ENCODE measurements at places on chromosomes 7 and 10.

DNA sequence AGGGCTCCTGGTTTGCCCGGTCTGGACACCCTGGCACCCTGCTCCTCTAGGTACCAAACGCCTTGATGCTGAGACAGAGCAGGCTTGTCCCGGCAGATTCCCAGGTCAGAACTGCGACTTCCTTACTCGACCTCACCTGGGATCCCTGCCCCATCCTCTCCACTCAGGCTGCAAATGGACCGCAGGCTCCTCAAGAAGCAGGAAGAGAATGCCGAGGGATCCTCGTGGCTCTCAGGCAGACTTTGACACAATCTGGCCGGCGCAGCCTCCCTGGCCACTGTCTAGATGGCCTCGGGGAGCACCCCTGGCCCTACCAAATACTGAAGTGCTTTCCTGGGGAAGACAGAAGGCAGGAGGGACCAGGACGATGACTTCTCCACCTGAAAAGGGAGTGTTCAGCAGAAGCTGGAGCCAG lies 421 bp upstream of the NODAL start:
- DNase-seq: no peak

GRCh38 chr7:112238330-112238729 lies 31.8 kb downstream of the ZNF277 start:
- no peak for DNase-seq

DNA sequence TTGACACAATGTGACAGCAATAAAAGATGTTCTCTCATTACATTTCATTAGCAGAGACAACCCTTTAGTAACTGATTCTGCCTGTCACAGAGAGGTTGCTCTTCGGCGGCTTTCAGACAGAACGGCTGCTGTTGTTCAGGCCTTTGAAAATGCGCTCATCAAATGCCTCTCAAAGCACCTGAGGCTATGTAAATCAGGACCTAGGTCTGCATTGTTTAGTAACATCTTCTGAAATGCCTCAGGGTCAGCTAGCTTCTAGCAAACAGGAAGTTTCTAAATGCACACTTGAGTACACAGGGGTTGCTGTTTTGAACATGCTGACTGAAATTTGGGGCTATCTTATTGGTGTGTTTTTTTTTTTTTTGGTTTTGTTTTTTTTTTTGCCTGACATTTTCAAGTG lies 143.3 kb upstream of the DKK1 start:
- no peak for DNase-seq

DNA sequence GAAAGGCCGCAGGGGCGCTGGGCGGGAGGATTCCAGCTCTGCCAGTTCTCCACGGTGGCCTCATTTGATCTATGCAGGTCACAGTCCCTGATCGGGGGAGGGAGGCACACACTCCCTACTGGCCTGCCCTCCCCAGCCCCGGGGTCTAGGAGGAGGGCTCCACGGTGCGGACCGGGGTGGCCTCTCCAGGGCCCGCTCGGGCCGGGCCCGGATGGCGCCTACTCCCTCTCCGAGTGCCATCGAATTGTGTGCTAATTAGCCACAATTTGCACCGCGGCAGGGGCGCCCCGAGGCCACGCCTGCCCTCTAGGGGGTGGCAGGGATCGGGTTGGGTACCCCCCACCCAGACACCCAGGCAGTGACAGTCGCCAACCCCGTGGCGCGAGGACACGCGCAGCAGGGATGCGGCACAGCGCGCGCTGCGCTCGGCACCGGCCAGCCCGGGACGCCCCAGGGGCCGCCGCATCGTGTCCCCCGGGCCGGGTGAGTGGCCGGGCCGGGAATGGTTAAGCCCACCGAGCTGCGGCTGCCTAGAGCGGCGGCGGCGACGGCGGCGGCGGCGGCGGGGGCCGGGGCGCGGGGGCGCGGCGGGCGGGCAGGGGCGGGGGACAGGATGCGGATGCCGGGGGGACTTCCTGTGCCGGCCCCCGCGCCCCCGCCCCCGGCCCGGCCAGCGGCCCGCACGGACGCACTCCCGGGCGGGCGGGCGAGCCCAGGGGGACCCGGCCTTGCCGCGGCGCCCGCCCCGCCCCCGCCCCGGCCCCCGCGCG lies at the start of gene ZNF853:
TSS of gene ZNF853 (plus strand) at position 658 of the 770 bp plus-strand sequence. CDS start 565 bp downstream, outside the sequence.
- no peak for DNase-seq

GRCh38 chr10:101859530-101859929 lies 15.9 kb upstream of the KCNIP2 start:
- DNase-seq: no peak

GRCh38 chr7:48933549-48934085 lies 9.3 kb downstream of the CDC14C start:
- DNase-seq: no peak

GRCh38 chr7:20032741-20033140 lies 184.4 kb downstream of the MACC1 start:
- DNase-seq: no peak

GRCh38 chr7:26900251-26900650 lies 35.9 kb upstream of the SKAP2 start:
- DNase-seq: no peak

- DNase-seq: no peak
Measured at GRCh38 chr7:84117304-84117703, 77.3 kb downstream of the SEMA3A start.

DNA sequence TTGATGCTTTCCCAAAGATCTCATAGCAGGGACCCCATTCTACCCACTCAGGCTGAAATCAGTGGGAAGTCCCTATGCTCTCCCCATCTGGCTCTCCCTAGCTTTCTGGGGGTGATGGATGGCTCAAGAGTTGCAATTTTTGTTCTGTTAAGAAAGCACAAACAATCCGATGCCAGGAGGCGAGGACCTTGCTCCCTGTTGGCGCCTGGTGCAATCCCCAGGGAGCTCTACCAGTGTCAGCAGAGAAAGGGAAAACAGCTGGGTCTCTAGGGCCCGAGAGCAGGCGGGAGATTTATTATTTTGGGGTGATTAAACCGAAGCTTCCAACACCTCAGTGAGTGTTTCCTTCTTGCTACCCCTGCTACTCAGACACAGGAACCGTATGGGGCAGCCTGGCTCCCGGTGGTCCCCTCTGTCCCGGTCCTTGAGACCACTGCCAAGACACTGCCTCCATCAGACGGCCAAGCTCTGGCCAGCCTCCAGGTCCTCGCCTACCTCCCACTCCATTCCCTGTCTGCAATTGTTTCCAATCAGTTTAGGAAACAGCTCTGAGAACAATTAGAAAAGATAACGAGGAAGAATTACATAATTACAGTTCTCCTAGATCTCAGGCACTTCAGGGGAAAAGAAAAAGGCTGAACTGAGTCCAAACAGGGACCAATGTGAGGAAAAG lies 147.9 kb downstream of the PLXNA4 start:
- no peak for DNase-seq

DNA sequence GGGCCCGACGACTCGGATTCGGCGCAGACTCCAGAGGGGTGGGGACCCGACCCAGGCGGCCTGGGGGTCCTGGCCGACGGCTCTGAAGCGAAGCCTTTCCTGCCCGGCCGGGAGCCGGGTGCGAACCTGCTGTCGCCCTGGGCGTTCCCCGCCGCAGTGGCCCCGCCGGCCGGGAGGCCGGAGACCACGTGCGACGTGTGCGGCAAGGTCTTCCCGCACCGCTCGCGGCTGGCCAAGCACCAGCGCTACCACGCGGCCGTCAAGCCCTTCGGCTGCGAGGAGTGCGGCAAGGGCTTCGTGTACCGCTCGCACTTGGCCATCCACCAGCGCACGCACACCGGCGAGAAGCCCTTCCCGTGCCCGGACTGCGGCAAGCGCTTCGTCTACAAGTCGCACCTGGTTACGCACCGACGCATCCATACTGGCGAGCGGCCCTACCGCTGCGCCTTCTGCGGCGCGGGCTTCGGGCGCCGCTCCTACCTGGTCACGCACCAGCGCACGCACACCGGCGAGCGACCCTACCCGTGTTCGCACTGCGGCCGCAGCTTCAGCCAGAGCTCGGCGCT lies 15.4 kb downstream of the ZNF316 start:
- DNase-seq: no peak

GRCh38 chr10:104197364-104197763 lies 34.8 kb downstream of the CFAP43 start:
- no peak for DNase-seq

GRCh38 chr10:26911811-26912461 lies 51.2 kb upstream of the ABI1 start:
- no peak for DNase-seq

- DNase-seq: no peak
Measured at GRCh38 chr10:119461380-119461779, 81.1 kb downstream of the RGS10 start.

DNA sequence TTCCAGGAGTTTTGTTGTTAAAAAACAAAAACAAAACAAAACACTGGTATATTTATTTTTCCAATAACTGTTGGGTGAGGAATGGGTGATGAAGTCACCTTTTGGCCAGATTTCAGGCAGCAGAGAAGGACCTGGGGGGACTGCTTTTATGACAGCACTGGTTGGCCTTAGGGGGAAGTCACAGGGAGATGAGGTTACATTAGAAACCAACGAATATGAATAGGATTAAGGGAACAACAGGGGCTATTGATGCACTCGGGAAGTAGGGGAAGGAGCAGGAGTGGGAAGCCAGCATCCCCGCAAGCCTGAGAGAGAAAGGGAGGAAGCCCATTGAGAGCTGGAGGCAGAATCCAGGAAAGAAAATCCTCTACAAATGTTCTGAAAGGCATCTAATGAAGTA lies 958.4 kb downstream of the TYW1 start:
- no peak for DNase-seq

GRCh38 chr7:24786306-24786705 lies 29.0 kb upstream of the GSDME start:
- no peak for DNase-seq

DNA sequence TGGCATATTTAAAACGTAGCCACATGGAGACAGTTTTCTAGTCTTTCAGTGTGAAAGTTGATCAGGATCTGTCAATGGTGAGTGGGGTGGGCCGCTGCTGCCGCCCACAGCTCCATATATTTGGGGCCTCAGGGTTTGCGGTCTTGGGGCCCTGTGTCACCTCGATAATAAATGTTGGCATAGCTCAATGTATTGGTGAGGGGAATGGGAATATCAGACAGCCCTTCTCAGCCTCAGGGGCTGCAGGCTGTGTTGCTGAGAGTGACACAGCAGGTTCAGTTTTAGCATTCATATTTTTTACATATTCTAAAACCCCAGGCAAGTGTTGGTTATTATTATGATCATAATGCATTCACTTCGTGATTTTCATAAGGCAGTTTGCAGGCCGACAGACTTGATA lies 5.3 kb downstream of the CDH23 start:
- no peak for DNase-seq

DNA sequence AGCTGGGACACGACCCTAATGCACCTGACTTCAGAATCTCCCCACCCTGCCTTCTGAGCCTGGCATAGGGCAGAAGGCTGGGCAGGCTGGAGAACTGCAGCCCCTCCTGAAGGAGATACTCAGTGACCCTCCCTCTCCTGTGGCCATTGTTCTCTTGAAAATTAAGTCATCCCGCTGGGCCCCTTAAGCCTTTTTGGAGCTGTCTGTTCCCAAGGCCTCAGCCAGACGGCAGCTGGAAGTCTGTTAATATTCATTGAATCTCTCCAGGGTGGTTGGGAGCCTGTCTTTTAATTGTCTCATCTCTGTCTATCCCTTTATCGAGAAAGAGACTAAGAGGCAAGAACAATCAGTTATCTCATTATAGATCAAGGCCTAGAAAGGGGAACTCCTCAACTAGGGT lies 118.1 kb upstream of the PCBD1 start:
- no peak for DNase-seq

GRCh38 chr10:70816220-70816894 lies 609 bp downstream of the SGPL1 start:
- peak; percentile 37 for DNase-seq

- DNase-seq: no peak
Measured at GRCh38 chr10:101959346-101959916, 96.5 kb downstream of the ARMH3 start.

DNA sequence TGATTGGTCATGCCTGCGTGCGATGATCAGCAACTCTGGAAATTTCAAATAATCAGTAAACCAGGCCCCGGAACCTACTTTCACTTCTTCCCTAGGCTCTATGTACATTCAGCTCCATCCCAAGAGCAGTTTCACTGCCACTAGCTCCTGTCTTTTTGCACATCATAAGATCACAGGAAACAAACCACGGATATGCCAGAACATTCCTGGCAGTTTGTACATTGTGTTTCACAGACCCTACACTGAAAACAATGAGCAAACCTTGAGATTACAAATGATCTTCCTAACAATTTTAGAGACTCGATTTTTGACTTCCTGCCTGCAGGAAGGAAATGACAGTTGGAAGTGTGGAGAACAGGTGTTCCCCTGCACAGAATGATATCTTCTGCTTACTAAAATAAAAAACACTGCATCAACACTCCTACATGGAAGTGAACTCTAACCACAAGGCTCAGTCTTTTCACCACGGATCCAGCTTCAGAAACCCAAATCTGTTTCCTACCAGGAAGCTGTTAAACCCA lies 7.6 kb upstream of the TMEM236 start:
- no peak for DNase-seq

DNA sequence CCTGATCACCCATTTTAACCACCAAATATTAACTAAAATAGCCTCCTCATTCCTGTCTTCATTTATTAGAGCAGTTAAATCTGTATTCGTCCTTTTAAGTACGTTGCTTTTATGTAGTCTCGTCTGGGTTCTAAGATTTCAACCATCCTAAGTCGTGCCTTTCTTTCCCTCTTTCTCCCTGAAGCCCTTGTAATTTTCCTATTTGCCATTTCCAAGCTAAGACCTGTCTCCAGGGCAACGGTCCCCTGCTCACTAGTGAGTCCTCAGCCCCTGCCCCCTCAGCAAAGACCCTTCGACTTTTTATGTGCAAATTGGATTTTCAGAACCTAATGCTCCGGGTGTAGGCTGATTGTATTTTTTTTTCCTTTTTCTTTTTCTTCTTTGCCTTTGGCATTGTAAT lies 16.1 kb upstream of the MEST start:
- no peak for DNase-seq

- no peak for DNase-seq
Measured at GRCh38 chr7:146528581-146528980, 412.0 kb downstream of the CNTNAP2 start.

GRCh38 chr7:1889556-1890181 lies 219.6 kb downstream of the ELFN1 start:
- no peak for DNase-seq

DNA sequence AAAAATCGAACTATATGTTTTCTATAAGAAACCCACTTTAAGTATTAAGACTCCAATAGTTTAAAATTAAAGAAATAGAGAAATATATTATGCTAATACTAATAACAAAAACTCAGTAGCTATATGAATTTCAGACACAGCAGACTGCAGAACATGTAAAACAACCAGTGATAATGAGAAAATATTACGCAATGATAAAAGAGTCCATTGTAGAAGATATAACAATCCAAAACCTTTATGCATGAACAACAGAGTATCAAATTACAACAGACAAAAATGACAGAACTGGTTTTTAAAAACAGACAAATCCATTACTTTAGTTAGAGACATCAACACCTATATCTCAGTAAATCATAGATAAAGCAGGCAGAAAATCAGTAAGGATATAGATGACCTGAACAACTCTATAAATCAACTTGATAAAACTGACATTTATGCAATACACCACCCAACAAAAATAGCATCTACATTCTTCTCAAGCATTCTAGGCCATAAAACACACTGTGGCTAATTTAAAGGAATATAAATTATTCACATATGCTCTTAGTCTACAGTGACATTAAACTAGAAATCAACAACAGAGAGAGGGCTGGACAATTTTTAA lies 669.5 kb upstream of the GHITM start:
- DNase-seq: no peak

GRCh38 chr7:120874722-120875121 lies 16.8 kb upstream of the TSPAN12 start:
- DNase-seq: no peak

- DNase-seq: no peak
Measured at GRCh38 chr7:47534322-47535034, 47.4 kb downstream of the TNS3 start.

GRCh38 chr7:8179486-8179885 lies 82.5 kb downstream of the ICA1 start:
- no peak for DNase-seq
